ENCODE measurements at places on chromosomes 7 and 10.

GRCh38 chr7:45138433-45139267, 18.9 kb upstream of the RAMP3 start:
- DNase-seq: no peak

DNA sequence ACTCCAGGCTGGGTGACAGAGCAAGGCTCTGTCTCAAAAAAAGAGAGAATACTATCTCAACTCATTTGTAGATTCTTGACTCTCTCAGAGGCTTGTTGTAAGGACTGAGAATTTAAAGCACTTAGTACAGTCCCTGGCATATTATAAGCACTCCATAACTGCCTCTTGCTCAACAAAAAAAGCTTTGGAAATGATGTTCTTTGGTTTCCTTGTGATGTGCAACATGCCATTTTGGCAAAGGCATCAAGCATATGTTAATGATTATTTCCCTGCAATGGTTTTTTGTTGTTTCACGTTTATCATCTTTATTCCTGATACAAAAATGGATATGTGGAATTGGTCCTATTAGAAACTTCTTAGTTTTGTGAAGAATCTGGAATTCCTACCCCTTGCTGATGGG, 15.7 kb downstream of the NOLC1 start:
- no peak for DNase-seq

GRCh38 chr10:26624006-26624405, 73.5 kb upstream of the PDSS1 start:
- DNase-seq: no peak

GRCh38 chr10:33901166-33901565, 566.7 kb upstream of the NRP1 start:
- DNase-seq: no peak

DNA sequence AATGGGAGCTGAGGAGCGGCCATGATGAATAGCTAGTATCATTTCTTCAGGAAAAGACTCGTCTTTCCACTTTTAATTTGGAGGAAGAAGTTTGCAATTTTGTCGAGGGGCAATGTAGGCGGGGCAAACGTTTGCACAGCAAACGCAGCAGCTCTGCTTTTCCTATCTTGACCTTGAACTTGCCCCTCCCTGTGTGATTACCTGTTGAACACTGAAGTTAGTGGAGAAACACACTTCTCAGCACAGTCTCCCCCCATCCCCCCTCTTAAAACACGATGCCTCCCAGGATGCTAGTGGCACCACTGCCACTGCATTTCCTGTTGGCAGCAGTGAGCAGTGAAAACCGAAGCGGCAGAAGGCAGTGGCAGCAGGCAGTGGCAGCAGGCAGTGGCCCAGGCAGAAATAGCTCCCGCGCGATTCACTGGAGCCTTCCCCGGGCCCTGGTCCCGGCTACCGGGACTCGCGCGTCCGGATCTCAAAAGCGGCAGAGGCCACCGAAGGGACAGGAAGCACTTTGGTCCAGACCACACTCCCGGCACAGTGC, at the start of gene EPDR1:
EPDR1 (plus strand) TSS at position 336 of the 544 bp plus-strand sequence. CDS start 300 bp downstream, outside the sequence.
- no peak for DNase-seq

DNA sequence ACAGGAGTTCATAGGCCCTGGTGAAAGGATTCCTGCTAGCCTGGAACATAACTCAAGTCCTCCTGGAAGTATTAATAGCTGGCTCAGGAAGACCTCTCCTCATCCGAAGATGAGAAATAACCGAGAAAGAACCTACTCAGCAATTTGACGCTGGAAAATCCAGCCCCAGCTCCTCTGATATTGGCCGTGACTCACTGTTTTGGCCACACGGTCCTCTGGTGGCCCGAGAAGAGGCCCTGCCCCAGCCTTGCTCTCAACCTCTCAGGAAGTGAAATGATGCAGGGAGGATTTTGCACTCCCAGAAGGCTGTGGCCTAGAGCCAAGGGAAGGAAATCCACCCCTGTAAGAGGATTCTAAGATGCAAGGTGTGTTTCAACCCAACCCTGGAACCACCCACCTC, 121.6 kb downstream of the MTPAP start:
- DNase-seq: no peak

- DNase-seq: no peak
These were observed 106.0 kb downstream of the ADARB2 start for GRCh38 chr10:1631282-1631681.

DNA sequence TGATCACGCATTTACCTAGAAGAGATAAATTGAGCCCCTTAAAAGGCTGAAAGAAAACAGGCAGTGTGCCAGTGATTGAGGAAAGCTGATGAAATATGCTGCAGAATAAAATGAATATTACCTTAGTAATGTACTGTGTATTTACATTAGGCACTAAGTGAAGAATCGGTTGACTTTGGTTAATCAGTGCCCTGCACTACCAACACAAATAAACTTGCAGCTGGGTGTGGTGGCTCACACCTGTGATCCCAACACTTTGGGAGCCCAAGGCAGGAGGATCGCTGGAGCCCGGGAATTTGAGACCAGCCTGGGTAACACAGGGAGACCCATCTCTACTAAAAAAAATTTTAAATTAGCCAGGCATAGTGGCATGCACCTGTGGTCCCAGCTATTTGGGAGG, 148.3 kb upstream of the TCF7L2 start:
- DNase-seq: no peak
